Non-pigmented ciliary epithelial cell (primary cell): ENCODE measurements at places on chromosomes 4 and X.

DNA sequence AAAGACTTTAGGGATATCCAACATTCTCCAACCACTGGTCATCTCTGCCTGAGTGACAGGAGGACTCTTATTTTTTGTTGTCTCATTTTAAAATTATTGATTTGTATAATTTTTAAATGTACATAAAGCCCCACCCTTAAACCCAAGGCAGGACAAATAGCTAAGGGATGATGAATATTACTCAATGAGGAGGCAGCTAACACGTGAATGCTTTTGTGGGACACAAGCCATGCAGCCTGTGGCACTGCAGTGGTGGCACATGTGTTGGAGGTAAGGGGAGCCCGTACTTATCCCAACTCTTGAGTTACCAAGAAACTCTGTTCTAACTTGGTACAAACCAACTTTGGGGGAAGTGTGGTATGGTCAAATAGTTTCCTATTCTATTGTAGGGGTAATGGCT is 19.5 kb downstream of the MID1IP1 start:
- no peak for DNase-seq

GRCh38 chr4:13633671-13634070 is 6.1 kb upstream of the BOD1L1 start:
- DNase-seq = no peak

DNA sequence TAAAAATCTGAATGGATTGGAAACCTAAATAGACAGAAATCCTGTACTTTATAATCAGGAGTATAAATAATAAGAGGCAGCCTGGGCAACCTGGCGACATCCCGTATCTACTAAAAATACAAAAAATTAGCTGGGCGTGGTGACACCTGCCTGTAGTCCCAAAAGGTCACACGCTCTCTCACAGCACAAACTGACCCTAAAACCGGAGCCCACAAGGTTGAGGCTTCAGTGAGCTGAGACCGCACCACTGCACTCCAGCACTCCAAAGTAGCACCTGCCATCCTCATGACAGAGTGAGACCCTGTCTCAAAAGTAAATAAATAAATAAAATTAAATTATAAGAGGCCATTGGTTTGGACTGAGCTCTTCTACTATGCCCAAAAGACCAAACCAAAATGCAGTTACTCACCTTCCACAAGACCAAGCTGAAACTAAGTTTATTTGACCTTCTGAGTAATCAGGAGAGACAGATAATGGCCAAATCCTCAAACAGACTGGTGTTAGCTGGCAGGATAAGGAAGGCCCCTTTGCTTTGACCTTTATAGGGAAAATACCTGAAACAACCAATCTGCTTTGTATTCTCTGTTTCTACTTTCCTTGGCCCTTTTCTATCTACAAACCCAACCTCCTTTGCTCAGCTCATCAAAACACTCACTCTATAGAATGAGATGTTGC is 3.2 kb upstream of the GRSF1 start:
- no peak for DNase-seq

- no peak for DNase-seq
These were observed 487 bp downstream of the HMGB2 start for GRCh38 chr4:173333658-173334084.

GRCh38 chrX:115494161-115494560 is 66.8 kb upstream of the PLS3 start:
- DNase-seq = no peak

DNA sequence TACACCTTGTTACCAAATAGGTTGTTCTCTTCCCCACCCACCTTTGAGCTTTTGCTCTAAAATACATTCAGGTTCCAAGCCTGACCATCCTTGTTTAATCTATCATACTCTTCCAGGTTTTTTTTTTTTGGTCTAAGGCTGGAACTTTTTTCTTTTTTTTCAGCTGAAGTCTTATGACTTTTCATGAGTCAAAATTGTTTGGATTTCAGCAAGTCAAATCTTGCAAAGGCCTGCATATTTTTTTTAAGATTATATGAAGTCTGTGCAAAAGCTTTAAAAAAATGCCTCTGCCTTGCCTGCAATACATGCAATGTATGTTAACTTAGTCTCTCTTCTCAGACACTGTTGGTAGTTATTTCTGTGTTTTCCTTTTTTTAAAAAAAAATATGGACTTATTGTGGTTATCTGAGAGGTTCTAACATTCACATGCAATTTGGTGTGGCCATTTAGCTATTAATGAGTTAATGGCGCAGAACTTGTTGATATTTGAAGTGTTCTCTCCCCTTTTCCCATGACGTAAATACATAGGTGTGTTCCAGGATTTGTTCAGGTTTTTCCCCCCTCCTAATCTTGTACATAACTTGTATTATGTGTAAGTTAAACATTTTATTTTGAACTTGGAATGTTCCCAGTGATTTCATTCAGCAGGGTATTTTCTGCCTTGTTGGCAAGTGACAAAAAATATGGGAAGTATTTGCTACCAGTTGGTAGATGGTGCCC is 58.7 kb downstream of the CCKAR start:
- DNase-seq = no peak

DNA sequence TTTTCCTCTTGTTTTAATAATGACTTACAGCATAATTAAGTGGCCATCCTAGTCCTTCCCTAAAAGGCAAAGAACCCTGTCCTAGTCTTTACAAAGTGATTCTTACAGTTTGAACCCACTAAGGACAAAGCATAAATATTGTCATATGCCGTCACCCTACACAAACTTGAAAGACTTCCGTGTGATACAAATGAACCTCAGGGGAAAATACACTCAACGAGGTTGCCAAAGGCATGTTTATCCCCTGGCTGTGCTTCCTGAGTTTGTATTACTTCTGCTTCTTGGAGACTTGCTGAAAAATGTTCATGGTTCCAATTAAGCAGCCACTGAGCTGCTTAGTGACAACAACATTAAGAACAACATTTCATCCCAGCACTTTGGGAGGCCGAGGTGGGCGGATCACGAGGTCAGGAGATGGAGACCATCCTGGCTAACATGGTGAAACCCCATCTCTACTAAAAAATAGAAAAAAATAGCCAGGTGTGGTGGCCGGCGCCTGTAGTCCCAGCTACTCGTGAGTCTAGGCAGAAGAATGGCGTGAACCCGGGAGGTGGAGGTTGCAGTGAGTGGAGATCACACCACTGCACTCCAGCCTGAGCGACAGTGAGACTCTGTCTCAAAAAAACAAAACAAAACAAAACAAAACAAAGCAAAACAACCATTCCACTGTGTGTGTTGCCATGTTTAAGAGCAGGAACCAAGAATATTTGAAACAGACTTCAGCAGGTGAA is 16.2 kb downstream of the RASSF6 start:
- no peak for DNase-seq
